ENCODE measurements at places on chromosomes 4 and X.

- H3K27ac ChIP-seq: no peak overlapping the region
- H3K36me3 ChIP-seq: no peaks in the 10 kb centered on the region
- H3K4me3 ChIP-seq: no peak overlapping the region
- H3K27me3 ChIP-seq: no peaks in the 10 kb centered on the region
- DNase-seq: no peak
- H3K4me1 ChIP-seq: no peaks in the 10 kb centered on the region
Observed at GRCh38 chr4:88993246-88993645, 63.7 kb downstream of the FAM13A start.

DNA sequence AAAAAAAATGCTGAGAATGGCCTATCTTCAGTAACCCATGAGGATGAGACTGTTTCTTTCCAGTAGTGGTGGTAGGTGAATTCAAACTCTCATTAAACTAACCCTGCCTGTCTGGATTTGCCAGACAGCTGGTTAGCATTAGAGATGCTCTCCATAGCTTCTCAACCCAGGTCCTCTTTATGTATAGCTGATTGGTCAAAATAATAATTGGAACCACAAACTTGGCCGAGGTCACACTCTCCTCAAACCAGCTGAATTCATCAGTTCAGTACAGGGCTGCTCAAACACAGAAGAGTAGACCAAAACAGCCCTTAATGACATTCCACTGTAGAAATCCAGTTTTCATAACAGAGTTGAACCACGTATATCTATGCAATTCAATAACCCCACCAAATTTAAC lies 85.3 kb downstream of the HCCS start:
- no peaks in the 10 kb centered on the region for H3K4me1 ChIP-seq
- no peak overlapping the region for H3K4me3 ChIP-seq
- H3K27ac ChIP-seq: no peak overlapping the region
- H3K36me3 ChIP-seq: no peaks in the 10 kb centered on the region

GRCh38 chr4:143363332-143363731 lies 26.7 kb downstream of the GAB1 start:
- peaks cover 15% of the 10 kb centered on the region for H3K4me1 ChIP-seq
- H3K27me3 ChIP-seq: no peaks in the 10 kb centered on the region
- no peaks in the 10 kb centered on the region for H3K36me3 ChIP-seq
- no peak overlapping the region for H3K27ac ChIP-seq

- H3K36me3 ChIP-seq: no peaks in the 10 kb centered on the region
- H3K4me3 ChIP-seq: no peak overlapping the region
- no peak for DNase-seq
- H3K27ac ChIP-seq: no peak overlapping the region
- H3K27me3 ChIP-seq: no peaks in the 10 kb centered on the region
Observed at GRCh38 chr4:68272380-68272779, 26.9 kb upstream of the TMPRSS11B start.

Measured in ovary (tissue), 10 donors.